ENCODE measurements at places on chromosomes 6 and 20. TPM values are rescaled to one million over a fixed set of nuclear protein-coding genes. Genes with fewer than 3 reads are reported as not detected.

DNA sequence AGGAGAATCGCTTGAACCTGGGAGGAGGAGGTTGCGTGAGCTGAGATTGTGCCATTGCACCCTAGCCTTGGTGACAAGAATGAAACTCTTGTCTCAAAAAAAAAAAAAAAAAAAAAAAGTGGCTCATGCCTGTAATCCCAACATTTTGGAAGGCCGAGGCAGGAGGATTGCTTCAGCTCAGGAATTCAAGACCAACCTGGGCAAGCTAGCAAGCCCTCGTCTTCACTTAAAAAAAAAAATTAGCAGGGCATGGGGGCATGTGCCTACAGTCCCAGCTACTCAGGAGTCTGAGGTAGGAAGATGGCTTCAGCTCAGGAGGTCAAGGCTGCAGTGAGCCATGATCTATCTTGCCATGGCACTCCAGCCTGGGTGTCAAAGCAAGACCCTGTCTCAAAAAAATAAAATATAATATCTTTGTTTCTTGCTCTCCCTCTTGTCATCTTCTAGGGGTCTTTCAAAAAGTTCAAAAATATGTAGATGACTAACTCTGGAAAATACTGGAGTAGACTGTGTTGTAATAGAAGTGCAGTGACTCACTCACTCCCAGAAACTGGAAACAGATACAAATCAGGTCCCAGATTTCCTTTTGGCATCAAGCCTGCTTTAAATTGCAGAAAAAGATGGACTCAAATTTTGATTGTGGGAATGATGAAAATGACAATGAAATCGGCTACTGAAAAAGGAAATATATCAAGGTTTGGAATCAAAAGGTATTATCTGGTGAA is 2.8 kb upstream of the GINM1 start:
- H3K27me3 ChIP-seq: peaks cover 3% of the 10 kb centered on the region
- H3K4me3 ChIP-seq: no peak overlapping the region
- no peak overlapping the region for H3K27ac ChIP-seq
- no peak for DNase-seq
- H3K36me3 ChIP-seq: no peaks in the 10 kb centered on the region

DNA sequence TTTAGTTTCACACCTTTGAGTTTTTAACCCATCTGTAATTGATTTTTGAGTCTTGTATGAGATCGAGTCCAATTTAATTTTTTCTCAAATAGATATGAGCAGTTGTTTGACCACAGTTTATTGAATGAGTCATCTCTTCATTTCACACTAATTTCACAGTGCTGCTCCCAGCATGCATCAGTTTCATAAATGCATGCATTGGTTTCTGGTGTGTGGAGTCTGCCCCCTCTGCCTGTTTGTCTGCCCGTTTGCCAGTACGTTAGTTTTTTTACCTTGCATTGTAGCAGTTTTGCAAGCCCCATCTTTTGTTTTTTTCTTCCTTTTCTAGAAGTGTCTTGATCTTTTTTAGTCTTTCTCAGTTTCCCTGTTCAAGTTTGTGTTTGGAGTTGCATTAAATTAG is 11.9 kb downstream of the SLX4IP start:
- peaks cover 3% of the 10 kb centered on the region for H3K4me1 ChIP-seq
- H3K4me3 ChIP-seq: no peak overlapping the region
- peak overlapping the region; percentile 19 for H3K27ac ChIP-seq
- H3K36me3 ChIP-seq: no peaks in the 10 kb centered on the region

GRCh38 chr6:33632558-33633039 is 11.5 kb downstream of the ITPR3 start:
- H3K27ac ChIP-seq: no peak overlapping the region
- no peaks in the 10 kb centered on the region for H3K27me3 ChIP-seq
- H3K4me1 ChIP-seq: peaks cover 66% of the 10 kb centered on the region
- DNase-seq: peak; percentile 48
- no peaks in the 10 kb centered on the region for H3K36me3 ChIP-seq

DNA sequence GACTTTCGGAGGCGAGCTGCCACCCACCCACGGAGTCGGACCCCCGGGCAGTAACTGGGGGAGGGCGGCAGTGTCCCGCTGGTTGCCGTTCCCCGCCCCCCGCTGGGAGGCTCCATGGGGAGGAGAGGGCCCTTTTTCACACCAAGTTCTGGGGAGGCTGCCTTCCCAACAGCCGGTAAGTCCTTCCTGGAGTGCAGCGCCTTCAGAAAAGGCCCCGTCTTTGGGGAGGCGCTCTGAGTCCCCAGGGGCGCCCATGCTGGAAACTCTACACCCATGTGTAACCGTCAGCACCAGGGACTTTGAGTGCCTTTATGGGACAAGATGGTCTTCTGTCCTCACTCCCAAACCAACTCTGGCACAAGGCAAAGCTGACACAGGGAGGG is 430 bp upstream of the SOX18 start:
- no peak for DNase-seq
- peaks cover 9% of the 10 kb centered on the region for H3K4me1 ChIP-seq
- peaks cover 85% of the 10 kb centered on the region for H3K27me3 ChIP-seq
- no peak overlapping the region for H3K4me3 ChIP-seq
- no peak overlapping the region for H3K27ac ChIP-seq

GRCh38 chr6:32638532-32639219 is 1.5 kb downstream of the HLA-DQA1 start:
- H3K36me3 ChIP-seq: no peaks in the 10 kb centered on the region
- H3K27me3 ChIP-seq: no peaks in the 10 kb centered on the region
- no peak overlapping the region for H3K4me3 ChIP-seq
- peaks cover 3% of the 10 kb centered on the region for H3K4me1 ChIP-seq
- DNase-seq: no peak

GRCh38 chr6:142055219-142055618 is 77.5 kb upstream of the GJE1 start:
- H3K36me3 ChIP-seq: no peaks in the 10 kb centered on the region
- H3K27ac ChIP-seq: no peak overlapping the region
- H3K4me1 ChIP-seq: no peaks in the 10 kb centered on the region
- H3K27me3 ChIP-seq: no peaks in the 10 kb centered on the region
- no peak overlapping the region for H3K4me3 ChIP-seq

GRCh38 chr6:147166360-147166944 is 37.8 kb upstream of the STXBP5 start:
- no peak overlapping the region for H3K27ac ChIP-seq
- DNase-seq: no peak
- H3K4me3 ChIP-seq: no peak overlapping the region
- H3K27me3 ChIP-seq: no peaks in the 10 kb centered on the region
- H3K4me1 ChIP-seq: no peaks in the 10 kb centered on the region
- no peaks in the 10 kb centered on the region for H3K36me3 ChIP-seq

- H3K4me1 ChIP-seq: peaks cover 35% of the 10 kb centered on the region
- peak overlapping the region; percentile 78 for H3K27ac ChIP-seq
- H3K36me3 ChIP-seq: no peaks in the 10 kb centered on the region
- no peak for DNase-seq
Measured at GRCh38 chr6:26159357-26160273, 72.4 kb downstream of the HFE start.

- no peaks in the 10 kb centered on the region for H3K36me3 ChIP-seq
- DNase-seq: no peak
- no peaks in the 10 kb centered on the region for H3K27me3 ChIP-seq
- H3K27ac ChIP-seq: no peak overlapping the region
- H3K4me1 ChIP-seq: no peaks in the 10 kb centered on the region
Measured at GRCh38 chr6:18675881-18676280, 288.7 kb downstream of the RNF144B start.

- DNase-seq: peak; percentile 71
- no peaks in the 10 kb centered on the region for H3K27me3 ChIP-seq
- H3K4me1 ChIP-seq: peaks cover 22% of the 10 kb centered on the region
Measured at GRCh38 chr20:53949319-53949839, 121.0 kb downstream of the BCAS1 start.

DNA sequence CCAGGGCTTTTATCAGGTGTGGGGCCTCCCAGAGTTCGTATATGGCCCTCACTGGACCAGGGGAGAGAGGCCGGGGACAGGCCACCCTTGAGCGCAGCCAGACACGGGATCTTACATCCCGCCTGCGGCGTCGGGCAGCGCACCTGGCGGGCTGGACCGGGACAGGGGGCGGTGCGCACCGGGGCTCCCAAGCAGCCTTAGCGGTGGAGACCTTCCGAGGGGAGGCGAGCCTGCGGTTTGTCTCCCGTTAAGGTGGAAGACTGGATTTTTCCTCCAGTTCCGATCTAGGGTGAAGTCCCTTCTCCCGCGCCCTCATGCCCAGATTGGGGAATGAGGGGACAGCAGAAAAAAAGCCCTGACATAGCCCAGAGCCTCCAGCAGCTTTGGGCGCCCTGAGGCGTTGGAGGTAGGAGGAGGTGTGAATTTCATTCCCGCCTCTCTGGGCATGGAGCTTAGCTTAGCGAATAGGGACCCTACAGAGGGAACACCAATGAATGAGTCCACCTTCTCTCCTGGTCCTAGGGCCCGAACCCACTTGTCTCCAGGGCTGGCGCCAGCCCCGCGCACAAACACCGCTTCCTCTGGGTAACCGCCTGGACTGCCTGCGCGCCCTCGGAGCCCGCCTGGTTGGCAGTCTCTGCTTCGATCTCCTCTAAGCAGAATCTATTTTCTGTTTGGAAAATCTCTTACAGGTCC is 6.7 kb upstream of the LAMP5 start:
- H3K27ac ChIP-seq: no peak overlapping the region
- H3K4me3 ChIP-seq: no peak overlapping the region
- H3K27me3 ChIP-seq: peaks cover 43% of the 10 kb centered on the region

DNA sequence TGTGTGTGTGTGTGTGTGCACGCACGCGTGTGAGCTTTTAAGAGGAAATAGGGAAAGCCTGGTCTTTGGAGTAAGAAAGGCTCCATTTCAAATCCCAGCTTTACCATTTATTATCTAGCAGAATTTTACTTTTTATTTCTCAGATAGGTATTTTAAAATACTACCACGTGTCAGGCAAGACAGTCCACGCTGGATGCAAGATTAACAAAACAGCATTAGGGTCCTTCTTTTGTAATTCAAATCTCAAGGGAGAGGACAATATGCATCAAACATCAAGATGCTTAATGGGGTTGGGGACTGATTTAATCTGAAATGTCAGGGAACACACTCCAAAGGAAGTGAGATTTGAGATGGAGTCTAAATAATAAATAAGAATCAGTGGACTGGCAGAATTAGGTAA is 768.8 kb downstream of the PHF3 start:
- H3K4me3 ChIP-seq: no peak overlapping the region
- H3K27ac ChIP-seq: no peak overlapping the region
- no peak for DNase-seq
- no peaks in the 10 kb centered on the region for H3K4me1 ChIP-seq
- H3K27me3 ChIP-seq: no peaks in the 10 kb centered on the region
- H3K36me3 ChIP-seq: no peaks in the 10 kb centered on the region

GRCh38 chr20:2386516-2387179 is 5.9 kb downstream of the TGM6 start:
- no peak for DNase-seq
- no peak overlapping the region for H3K4me3 ChIP-seq
- H3K27me3 ChIP-seq: no peaks in the 10 kb centered on the region

DNA sequence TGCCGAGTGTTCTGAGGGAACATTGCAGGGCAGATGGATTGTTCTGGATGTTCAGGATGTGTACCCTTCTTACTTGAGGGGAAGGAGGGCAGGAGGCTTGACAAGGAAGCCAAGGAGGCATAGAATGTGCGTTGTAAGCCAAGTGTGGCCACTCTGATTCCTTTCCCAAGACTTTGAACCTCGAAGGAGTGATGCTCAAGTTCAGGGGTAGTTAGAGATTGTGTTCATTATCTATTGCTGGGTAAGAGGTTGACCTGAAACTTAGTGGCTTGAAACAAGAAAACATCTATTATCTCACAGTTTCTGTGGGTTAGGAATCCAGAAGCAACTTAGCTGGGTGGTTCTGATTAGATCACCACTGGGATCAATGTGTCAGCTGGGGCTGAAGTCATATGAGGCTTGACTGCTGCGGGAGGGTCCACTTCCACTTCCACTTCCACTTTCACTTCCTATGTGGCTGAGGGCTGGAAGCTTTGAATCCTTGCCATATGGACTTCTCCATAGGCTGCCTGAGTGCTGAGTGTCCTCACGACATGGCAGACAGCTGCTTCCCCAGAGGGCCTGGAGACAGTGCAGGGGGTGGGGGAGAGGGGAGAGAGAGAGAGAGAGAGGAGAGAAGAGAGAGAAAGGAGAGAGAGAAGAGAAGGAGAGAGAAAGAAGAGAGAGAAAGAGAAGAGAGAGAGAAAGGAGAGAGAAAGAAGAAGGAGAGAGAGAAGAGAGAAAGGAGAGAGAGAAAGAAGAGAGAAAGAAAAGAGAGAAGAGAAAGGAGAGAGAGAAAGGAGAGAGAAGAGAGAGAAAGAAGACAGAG is 6.9 kb upstream of the CD40 start:
- H3K27ac ChIP-seq: no peak overlapping the region
- H3K36me3 ChIP-seq: no peaks in the 10 kb centered on the region
- H3K4me1 ChIP-seq: no peaks in the 10 kb centered on the region
- H3K4me3 ChIP-seq: no peak overlapping the region

DNA sequence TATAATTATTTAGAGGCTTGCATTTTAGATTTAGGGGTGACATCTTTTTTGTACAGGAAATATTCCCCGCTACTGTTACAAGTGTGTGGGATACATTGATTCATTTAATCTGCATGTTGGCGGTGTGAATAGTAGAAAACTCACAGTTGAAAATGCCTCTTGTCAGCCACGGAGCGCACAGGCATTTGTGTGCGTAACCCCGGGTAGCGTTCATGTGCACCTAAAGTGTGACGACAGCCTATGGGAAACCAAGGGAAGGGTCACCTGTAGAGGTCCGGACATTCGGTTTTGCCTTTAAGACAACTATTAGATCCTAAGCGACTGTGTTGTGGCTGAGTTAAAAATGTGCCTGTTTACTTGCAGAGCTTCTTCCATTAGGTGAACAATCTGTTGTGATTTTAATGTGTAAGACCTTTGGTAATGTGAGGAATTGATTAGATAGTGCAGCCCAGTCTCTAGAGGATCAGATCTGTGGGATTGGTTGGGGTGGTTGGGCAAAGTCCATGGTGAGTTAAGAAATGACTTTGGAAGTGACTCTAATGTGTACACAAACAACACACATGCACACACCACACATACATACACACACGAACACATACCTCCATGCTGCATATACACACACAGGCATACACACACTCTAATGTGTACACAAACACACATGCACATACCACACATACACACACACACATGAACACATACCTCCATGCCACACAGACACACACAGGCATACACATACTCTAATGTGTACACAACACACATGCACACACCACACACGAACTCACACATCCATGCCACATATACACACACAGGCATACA is 15.7 kb downstream of the ERMARD start:
- H3K4me1 ChIP-seq: no peaks in the 10 kb centered on the region
- no peak overlapping the region for H3K27ac ChIP-seq
- H3K27me3 ChIP-seq: no peaks in the 10 kb centered on the region
- DNase-seq: no peak
- H3K36me3 ChIP-seq: peaks cover 59% of the 10 kb centered on the region

GRCh38 chr6:151900256-151900655 is 92.8 kb downstream of the ESR1 start:
- H3K36me3 ChIP-seq: no peaks in the 10 kb centered on the region
- no peak for DNase-seq
- no peaks in the 10 kb centered on the region for H3K27me3 ChIP-seq
- H3K4me3 ChIP-seq: no peak overlapping the region
- no peaks in the 10 kb centered on the region for H3K4me1 ChIP-seq
- no peak overlapping the region for H3K27ac ChIP-seq

The BTN1A1 gene
- total RNA-seq: not detected

The HTR1B gene
- not detected for total RNA-seq

The MLN gene
- total RNA-seq: not detected

The OR2H2 gene
- not detected for total RNA-seq

The CFB gene
- not detected for total RNA-seq

The ZC3H12D gene
- total RNA-seq: 107 TPM

The FAM50B gene
- total RNA-seq: 12.0 TPM

All from T-cell (primary cell).